Activated CD4-positive, CD25-positive, alpha-beta regulatory T cell treated with anti-CD3 and anti-CD28 coated beads, Interleukin-2, amount 50 U/mL, for 72 hours (primary cell): ENCODE measurements at places on chromosomes 5 and 9.

- no peak for DNase-seq
These were observed 67.1 kb upstream of the UNC5A start for GRCh38 chr5:176743136-176743861.

DNA sequence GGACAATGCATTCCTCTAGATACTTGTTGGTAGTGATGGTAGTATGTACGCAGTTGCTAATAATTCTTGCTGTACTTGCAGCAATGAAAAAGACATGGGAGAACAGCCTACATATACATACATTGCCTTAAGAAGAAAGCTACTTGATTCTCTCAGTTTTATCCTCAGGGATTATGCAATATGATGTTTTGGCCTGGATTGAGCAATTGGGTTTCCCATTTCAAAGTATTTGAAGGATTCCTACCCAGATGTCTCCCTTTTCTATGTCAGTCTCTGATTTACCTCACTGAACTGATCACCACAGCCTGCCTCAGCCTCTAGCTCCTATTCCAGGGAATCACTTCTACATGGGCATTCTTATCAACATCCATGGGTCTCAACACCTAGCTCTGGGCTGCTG, 210.1 kb upstream of the CDH10 start:
- DNase-seq = no peak

DNA sequence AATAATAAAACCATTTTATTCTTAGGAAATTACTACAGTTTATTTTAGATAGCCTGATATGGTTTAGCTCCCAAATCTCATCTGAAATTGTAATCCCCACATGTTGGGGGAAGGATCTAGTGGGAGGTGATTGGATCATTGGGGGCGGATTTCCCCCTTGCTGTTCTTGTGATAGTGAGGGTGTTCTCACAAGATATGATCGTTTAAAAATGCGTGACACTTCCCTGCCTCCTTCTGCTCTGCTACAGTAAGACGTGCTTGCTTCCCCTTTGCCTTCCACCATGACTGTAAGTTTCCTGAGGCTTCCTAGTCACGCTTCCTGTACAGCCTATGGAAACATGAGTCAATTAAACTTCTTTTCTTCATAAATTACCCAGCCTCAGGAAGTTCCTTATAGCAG, 122.4 kb upstream of the FGF10 start:
- no peak for DNase-seq

- no peak for DNase-seq
These were observed 923 bp downstream of the SPATA6L start for GRCh38 chr9:4665357-4665756.

DNA sequence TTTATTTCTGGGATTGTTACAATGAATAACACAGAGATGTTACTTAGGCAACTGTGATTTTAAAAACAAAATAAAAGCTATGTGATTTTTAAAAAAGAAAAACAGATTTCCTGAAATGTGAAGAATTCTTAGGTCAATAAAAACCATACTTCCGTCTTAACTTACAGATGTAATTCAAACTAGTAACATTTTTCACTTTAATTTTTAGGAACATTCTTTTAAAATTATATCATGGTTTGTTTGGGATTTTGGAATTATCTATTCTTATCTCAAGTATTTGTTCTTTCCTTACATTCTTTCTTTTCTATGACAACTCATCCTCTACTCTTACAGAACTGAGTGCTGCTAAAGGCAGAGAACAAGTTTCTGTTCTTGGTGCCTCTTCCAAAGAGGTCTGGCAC, 159.5 kb downstream of the RAPGEF6 start:
- no peak for DNase-seq

- DNase-seq = no peak
These were observed 15.5 kb upstream of the LAMC3 start for GRCh38 chr9:130993303-130994030.

DNA sequence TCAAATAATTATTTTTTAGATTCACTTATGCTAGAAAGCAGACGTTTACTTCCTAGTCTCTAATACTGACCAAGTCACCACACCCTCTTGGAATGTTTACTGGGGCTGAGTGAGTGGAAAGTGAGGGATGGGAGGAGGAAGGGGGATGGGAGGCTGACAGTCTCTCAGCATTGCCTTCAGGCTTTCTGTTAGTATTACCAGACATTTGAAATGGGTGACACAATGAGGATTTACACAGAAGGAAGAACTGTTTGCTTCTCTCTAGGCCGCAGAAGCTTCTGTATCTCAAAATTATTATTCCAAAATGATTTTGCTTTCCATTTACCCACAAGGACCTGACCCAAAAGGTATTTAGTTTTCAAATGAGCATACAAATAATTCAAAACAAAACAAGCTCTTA, 232.8 kb upstream of the ZNF608 start:
- no peak for DNase-seq

- no peak for DNase-seq
These were observed 1787.7 kb downstream of the EFNA5 start for GRCh38 chr5:105882956-105883481.

- no peak for DNase-seq
These were observed 25.8 kb downstream of the SLC22A4 start for GRCh38 chr5:132319975-132320374.

DNA sequence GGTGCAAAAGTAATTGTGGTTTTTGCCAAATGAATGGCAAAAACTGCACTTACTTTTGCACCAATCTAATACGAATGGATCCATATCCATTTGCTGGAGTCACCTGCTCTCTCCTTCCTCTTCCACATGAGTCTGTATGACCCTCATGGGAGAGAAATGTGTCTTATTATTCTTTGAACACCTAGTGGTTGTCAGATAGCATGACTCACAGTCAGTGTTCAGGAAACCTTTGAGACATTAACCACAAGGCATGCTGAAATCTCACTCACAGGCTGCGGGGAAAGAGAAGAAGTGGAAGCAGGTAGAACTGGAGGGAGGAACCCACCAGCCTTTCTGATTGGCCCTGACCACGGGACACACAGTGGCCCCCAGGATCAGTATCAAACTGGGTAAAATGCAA, 222.8 kb upstream of the KLF4 start:
- no peak for DNase-seq

GRCh38 chr5:14937254-14937653, 65.7 kb upstream of the ANKH start:
- DNase-seq = no peak

DNA sequence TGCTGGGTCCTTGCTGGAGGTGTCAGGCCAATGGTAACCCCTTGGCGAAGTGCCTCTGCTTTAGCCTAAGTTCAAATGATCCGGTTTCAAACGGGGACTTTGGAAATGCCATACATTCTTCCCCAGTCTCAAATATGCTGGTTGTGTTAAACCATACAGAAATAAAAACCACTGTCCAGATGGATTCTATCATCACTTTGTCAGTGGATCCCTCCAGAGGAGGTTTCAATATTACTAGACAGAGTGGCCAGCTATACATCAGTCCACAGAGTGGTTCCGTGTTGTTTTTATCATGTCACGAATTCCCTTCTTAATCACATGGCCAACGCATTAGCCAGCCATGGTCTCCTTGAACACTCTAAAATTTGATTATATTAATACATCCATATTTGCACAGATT, 7.3 kb upstream of the RANBP17 start:
- no peak for DNase-seq

GRCh38 chr5:128263357-128263756, 179.8 kb downstream of the SLC12A2 start:
- DNase-seq = no peak

- no peak for DNase-seq
These were observed 254.6 kb downstream of the AOPEP start for GRCh38 chr9:94980947-94981722.

DNA sequence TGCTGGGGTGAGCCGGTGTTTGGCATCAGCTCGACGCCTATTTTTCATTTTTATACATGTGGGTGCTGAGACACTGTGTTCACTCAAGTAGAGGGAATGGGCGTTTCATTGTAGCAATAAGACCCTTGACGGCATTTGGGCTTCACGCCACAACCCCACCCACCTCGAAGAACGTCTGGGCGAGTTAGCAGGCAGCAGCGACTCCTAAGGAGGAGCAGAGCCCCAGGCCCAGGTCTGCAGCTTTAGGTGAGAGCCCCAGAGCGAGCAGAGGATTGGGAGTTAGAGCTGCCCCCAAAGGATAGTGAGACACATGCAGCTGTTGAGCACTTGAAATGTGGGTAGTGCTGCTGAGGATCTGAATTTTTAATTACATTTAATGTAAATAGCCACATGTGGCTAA, 1.6 kb upstream of the ZFP62 start:
- DNase-seq = no peak

- DNase-seq = no peak
These were observed 298.3 kb downstream of the NSG2 start for GRCh38 chr5:174343826-174344225.

- DNase-seq = no peak
These were observed 24.2 kb downstream of the FBN2 start for GRCh38 chr5:128513806-128514205.

GRCh38 chr9:93597142-93597706, 20.8 kb downstream of the PHF2 start:
- DNase-seq = peak; percentile 14

DNA sequence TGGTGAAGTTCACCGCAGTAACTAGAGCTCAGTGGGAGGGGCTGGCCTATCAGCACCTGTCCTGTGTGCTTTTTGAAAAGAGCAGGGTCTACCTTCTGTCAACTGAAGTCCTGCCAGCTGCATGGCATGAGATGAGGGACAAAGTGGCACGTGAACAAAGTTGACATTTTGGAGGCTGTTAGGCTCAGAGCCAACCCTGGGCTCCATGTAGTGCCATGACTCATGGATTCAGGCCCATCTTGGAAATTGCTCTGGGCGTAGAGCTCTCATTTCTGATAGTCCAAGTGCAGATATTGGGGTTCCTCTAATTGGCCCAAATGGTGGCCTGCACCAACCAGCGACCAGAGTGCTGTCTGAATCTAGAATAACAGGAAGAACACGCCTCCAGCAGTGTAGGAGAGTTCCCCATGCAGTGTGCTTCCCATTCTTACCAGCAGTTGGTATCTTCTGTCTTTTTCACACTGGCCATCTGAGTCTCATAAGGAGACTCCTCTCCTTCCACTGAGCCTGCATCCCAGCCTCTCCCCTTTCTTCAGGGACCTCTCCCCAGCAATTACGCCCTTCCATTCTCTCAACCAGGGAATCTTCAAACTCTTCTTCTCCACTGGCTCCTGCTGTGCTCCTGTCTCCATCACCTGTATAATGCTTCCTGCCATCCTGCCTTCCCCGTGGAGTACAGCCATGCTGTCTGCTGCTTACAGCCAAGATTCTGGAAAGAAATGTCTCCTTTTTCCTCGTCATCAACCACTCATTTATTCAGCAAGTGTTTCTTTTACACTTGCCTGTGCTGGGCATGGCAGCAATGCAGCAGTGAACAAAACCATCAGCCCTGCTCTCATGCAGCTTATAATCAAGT, 30.4 kb downstream of the IRF1 start:
- DNase-seq = no peak

DNA sequence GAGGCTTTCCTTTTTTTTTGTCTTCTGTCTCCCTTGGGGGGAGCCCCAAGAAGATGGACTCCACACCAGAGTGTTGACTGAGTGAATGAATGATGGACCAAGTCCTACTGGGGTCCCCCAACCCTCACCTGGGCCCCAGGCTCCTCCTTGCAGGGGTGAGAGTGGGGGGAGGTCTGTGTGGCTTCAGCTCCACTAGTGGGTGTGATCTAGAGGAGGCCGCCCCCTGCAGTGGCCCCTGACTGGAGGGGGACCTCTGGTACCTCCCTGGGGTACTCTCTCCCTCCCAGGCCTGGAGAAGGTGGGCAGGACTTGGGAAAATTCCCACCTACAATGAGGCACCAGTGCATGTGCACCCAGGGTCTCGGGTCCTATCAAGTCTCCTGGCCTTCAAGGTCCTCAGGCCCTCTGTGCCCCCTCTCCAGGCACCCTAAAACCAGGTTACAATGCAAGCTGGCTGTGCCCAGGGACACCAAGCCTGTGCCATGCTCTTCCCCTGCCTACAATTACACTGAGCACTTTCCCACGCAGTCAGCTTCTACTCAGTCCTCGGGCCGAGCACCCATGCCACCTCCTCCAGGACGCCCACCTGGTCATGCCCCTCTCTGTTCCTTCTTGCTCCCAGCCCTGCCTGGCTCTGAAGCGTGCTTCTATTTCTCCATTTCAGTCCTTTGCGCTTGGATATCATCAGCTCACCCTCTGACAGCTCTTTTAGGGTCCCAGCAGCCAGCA, 117.2 kb upstream of the PHYKPL start:
- DNase-seq = no peak

GRCh38 chr5:88507261-88507660, 238.6 kb upstream of the TMEM161B start:
- no peak for DNase-seq

- no peak for DNase-seq
These were observed 821.6 kb downstream of the TLE1 start for GRCh38 chr9:80867731-80868130.

- DNase-seq = no peak
These were observed 417.3 kb downstream of the TLE4 start for GRCh38 chr9:79989079-79989478.

- DNase-seq = no peak
These were observed 429.3 kb downstream of the CCDC171 start for GRCh38 chr9:15982182-15982581.

- no peak for DNase-seq
These were observed 17.6 kb upstream of the MTMR12 start for GRCh38 chr5:32330126-32330971.

- no peak for DNase-seq
These were observed 78.0 kb upstream of the HRH2 start for GRCh38 chr5:175579742-175580432.

GRCh38 chr5:79886925-79887655, 104.0 kb downstream of the MTX3 start:
- no peak for DNase-seq

DNA sequence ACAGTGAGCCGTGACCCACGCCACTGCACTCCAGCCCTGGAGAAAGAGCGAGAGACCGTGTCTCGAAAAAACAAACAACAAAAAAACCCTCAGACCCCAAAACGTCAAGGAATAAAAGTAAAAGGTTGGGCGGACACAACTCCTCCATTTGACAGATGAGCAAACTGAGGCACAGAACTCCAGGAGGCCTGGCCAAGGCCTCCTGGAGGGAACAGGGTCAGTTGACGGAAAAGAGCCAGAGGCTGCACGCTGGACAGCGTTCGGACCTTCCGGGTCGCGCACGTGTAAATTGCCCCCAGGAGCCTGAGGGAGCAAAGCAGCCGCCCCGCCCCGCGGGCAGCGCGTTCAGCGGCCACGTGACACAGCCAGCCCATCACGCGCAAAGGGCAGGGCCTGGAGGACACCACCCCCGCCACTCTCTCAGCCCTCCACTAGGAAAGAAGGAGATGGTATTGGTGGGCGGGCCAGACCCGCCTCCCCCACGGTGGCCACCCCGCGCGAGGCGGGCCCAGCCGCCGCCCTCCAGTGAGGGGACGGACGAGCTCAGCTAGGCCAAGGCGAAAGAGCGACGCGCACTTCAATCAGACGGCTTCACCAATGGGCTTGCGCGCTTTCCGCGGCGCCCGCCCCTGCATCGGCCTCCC, 81.5 kb downstream of the PTPDC1 start:
- peak; percentile 96 for DNase-seq

DNA sequence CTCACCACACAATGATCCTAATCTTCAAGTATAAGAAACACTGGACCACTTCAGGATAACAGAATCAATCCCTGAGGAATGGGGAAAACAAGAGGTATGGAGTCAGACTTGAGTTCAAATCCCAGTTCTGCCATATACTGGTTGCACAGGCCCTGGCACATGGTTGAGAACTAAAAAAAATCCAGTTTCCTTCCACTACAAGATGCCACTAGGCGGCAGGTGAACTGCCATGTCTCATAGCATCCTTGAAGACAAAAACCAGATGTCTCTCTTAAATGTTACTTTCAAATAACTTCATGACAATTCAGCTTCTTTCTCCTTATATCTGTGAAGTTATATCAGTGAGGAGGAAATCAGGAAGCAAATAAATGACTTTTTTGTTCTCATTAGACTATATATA, 11.0 kb downstream of the DEPDC1B start:
- DNase-seq = no peak

- DNase-seq = no peak
These were observed 40.2 kb downstream of the YIPF5 start for GRCh38 chr5:144130306-144130705.
